Upper lobe of right lung (tissue), 1 donor: ENCODE measurements at places on chromosomes 5 and 9. TPM values are rescaled to one million over a fixed set of nuclear protein-coding genes. Genes with fewer than 3 reads are reported as not detected.
A peak's percentile ranks its signal among the peaks of the same experiment; 100 is the strongest.

The CKMT2 gene
- total RNA-seq = 3.0 TPM

GRCh38 chr5:82352146-82352791 is 74.1 kb upstream of the RPS23 start:
- no peak overlapping the region for H3K27ac ChIP-seq
- H3K27me3 ChIP-seq = no peaks in the 10 kb centered on the region
- H3K36me3 ChIP-seq = no peaks in the 10 kb centered on the region
- peaks cover 25% of the 10 kb centered on the region for H3K4me1 ChIP-seq

- no peaks in the 10 kb centered on the region for H3K36me3 ChIP-seq
- H3K4me1 ChIP-seq = no peaks in the 10 kb centered on the region
- DNase-seq = no peak
- no peaks in the 10 kb centered on the region for H3K27me3 ChIP-seq
- no peak overlapping the region for H3K4me3 ChIP-seq
These were observed 82.3 kb downstream of the ANXA1 start for GRCh38 chr9:73234008-73234360.

DNA sequence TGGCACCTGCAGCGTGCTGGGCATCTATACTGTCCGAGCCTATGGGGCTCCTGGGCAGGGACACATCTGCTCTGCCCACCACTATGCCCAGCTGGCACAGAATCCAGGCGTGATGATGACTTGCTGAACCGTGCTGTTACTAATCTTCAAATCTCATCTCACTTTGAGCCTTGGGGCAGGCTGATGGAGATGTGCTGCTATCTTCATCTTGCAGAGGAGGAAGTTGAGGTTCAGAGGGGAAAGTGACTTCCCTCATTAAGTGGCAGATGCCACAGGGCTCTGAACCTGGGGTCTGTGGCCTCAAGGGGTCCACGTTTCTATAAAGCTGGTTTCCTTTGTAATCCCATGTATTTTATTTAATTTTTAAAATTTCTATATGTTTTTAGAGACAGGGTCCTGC is 4.7 kb downstream of the SLC2A6 start:
- H3K36me3 ChIP-seq = no peaks in the 10 kb centered on the region
- peaks cover 14% of the 10 kb centered on the region for H3K4me1 ChIP-seq
- DNase-seq = no peak
- no peaks in the 10 kb centered on the region for H3K27me3 ChIP-seq

The WHRN gene
- total RNA-seq = 3.1 TPM

The JAK2 gene
- total RNA-seq = 24.4 TPM

The EIF4EBP3 gene
- 21.4 TPM for total RNA-seq

DNA sequence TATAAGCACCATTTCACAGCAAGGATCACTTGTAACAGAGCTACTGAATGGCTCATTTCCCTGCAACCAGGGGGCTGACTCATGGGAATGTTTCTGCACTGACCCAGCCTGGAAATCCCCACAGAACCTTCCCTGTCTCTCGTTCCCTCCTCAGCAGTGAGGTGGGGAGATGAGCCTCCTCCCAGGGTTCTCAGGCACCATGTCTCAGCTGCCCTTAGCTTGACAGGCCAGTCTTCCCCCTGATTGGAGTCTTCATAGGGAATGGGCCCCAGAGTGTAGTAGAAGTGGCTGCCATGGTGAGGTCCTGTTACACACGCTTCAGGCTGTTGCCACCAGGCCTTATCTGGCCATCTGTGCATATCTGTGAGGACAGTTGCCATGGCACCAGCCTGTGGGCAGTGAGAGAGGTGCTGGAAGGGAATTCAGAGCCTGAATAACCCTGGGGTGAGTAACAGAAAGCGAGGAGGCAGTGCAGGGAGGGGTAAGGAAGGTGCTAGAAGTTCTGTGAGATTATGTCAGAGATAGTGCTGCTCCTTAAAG is 324.4 kb downstream of the ENC1 start:
- no peaks in the 10 kb centered on the region for H3K36me3 ChIP-seq
- no peak overlapping the region for H3K4me3 ChIP-seq
- H3K4me1 ChIP-seq = no peaks in the 10 kb centered on the region
- H3K27me3 ChIP-seq = no peaks in the 10 kb centered on the region
- no peak overlapping the region for H3K27ac ChIP-seq

DNA sequence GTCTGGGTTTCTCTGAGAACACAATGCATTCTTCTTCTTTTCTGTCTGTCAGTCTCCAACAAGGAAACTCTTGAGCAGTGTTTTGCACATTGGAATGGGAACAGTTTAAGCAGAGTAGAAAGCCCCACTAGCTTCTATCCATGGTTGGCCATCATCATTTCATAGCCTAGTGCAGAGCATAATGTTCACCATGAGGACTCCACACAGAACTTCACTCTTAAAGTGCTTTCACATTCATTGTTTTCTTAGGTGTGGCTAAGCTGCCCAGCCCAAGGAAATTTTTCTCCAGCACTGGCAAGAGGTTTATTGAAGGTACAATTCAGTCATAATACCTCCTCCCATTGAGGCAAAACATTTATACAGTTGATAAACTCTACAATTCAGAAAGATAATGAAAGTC is 503.0 kb upstream of the CD180 start:
- no peak overlapping the region for H3K4me3 ChIP-seq
- peaks cover 8% of the 10 kb centered on the region for H3K4me1 ChIP-seq
- H3K36me3 ChIP-seq = no peaks in the 10 kb centered on the region
- H3K27ac ChIP-seq = no peak overlapping the region
- H3K27me3 ChIP-seq = no peaks in the 10 kb centered on the region
- no peak for DNase-seq

GRCh38 chr9:110980261-110980660 is 58.0 kb downstream of the LPAR1 start:
- no peak for DNase-seq
- no peak overlapping the region for H3K4me3 ChIP-seq

GRCh38 chr5:170306381-170306831 is 8.8 kb upstream of the LCP2 start:
- DNase-seq = no peak
- H3K27me3 ChIP-seq = no peaks in the 10 kb centered on the region
- no peaks in the 10 kb centered on the region for H3K36me3 ChIP-seq
- peaks cover 25% of the 10 kb centered on the region for H3K4me1 ChIP-seq
- no peak overlapping the region for H3K27ac ChIP-seq

GRCh38 chr5:89934069-89934468 is 475.5 kb downstream of the CETN3 start:
- H3K27me3 ChIP-seq = no peaks in the 10 kb centered on the region
- H3K4me1 ChIP-seq = no peaks in the 10 kb centered on the region
- no peak overlapping the region for H3K4me3 ChIP-seq
- H3K27ac ChIP-seq = no peak overlapping the region
- H3K36me3 ChIP-seq = no peaks in the 10 kb centered on the region
- DNase-seq = no peak

GRCh38 chr9:135482015-135482754 is 2.6 kb downstream of the PPP1R26 start:
- H3K27me3 ChIP-seq = no peaks in the 10 kb centered on the region
- H3K4me1 ChIP-seq = peaks cover 17% of the 10 kb centered on the region
- DNase-seq = no peak
- H3K36me3 ChIP-seq = peaks cover 31% of the 10 kb centered on the region
- H3K4me3 ChIP-seq = no peak overlapping the region

The PNPLA7 gene
- total RNA-seq = 13.7 TPM

GRCh38 chr9:2638871-2639673 is 17.5 kb downstream of the VLDLR start:
- no peaks in the 10 kb centered on the region for H3K27me3 ChIP-seq
- DNase-seq = no peak
- H3K4me1 ChIP-seq = no peaks in the 10 kb centered on the region
- no peak overlapping the region for H3K4me3 ChIP-seq
- peaks cover 15% of the 10 kb centered on the region for H3K36me3 ChIP-seq

The F2RL2 gene
- 1.2 TPM for total RNA-seq

GRCh38 chr5:15646371-15646770 is 146.4 kb downstream of the FBXL7 start:
- no peak overlapping the region for H3K4me3 ChIP-seq
- no peak overlapping the region for H3K27ac ChIP-seq
- H3K4me1 ChIP-seq = peaks cover 7% of the 10 kb centered on the region
- H3K36me3 ChIP-seq = no peaks in the 10 kb centered on the region

- no peaks in the 10 kb centered on the region for H3K4me1 ChIP-seq
- H3K27me3 ChIP-seq = no peaks in the 10 kb centered on the region
- no peak overlapping the region for H3K27ac ChIP-seq
- H3K4me3 ChIP-seq = no peak overlapping the region
These were observed 970.0 kb downstream of the MAT2B start for GRCh38 chr5:164475339-164475977.

The PAEP gene
- not detected for total RNA-seq

DNA sequence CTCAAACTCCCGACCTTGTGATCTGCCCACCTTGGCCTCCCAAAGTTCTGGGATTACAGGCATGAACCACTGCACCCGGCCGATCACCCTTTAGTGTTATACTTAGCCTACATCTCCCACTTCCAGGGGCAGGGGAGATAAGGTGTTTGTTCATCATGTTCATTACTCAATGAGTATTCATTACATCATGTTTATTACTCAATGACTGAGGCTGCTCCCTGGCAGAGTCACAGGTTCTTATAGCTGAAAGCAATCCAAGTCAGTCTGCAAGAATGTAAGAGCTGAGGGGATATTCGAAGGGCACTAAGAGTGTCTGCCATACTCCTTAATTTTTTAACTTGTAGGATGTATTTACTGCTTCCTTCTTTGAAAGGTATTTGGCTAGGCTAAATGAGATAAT is 214.2 kb downstream of the SPATA31D1 start:
- H3K27me3 ChIP-seq = no peaks in the 10 kb centered on the region
- H3K4me3 ChIP-seq = no peak overlapping the region
- no peak overlapping the region for H3K27ac ChIP-seq
- no peaks in the 10 kb centered on the region for H3K36me3 ChIP-seq

The GCNT4 gene
- 2.8 TPM for total RNA-seq

DNA sequence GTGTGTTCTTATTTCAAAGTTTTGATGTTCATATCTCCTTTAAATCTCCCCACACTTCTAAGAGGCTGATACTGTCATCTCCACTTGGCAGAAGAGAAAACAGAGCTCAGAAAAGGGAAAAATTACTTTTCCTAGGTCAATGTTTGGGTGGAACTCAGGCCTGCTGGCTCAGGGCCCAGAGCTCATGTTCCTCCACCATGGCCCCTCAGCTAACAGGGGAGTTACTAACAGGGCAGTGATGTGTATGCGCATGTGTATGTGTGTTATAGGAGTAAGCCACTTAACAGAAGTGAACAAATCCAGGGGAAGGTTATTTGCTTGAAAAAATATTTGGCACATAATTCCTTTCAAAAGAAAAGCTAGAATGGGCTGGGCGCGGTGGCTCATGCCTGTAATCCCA is 2.5 kb downstream of the C1QTNF2 start:
- no peak overlapping the region for H3K27ac ChIP-seq
- no peaks in the 10 kb centered on the region for H3K36me3 ChIP-seq
- no peak overlapping the region for H3K4me3 ChIP-seq
- H3K4me1 ChIP-seq = peaks cover 7% of the 10 kb centered on the region
- no peak for DNase-seq

DNA sequence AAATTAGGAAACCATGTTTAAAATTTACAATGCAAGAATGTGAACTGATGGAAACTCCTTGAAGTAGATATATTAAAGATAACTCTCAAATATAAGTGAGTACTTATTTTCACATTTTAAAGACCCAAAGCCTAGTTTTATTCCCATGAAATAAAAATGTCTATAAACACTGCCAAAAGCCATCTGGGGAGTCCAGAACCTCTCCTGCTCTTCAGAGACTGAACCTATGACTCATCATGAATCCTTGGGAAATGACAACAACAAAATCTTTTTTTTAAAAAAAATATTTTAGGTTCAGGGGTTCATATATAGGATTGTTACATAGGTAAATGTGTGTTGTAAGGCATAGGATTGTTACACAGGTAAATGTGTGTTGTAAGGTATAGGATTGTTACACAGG is 33.8 kb upstream of the FYB1 start:
- no peaks in the 10 kb centered on the region for H3K27me3 ChIP-seq
- no peaks in the 10 kb centered on the region for H3K36me3 ChIP-seq
- no peaks in the 10 kb centered on the region for H3K4me1 ChIP-seq
- no peak overlapping the region for H3K4me3 ChIP-seq
- DNase-seq = no peak

- no peaks in the 10 kb centered on the region for H3K36me3 ChIP-seq
- H3K4me3 ChIP-seq = no peak overlapping the region
- no peaks in the 10 kb centered on the region for H3K4me1 ChIP-seq
- H3K27ac ChIP-seq = no peak overlapping the region
- DNase-seq = no peak
- H3K27me3 ChIP-seq = no peaks in the 10 kb centered on the region
These were observed 235.1 kb upstream of the TUT7 start for GRCh38 chr9:86589273-86589672.

DNA sequence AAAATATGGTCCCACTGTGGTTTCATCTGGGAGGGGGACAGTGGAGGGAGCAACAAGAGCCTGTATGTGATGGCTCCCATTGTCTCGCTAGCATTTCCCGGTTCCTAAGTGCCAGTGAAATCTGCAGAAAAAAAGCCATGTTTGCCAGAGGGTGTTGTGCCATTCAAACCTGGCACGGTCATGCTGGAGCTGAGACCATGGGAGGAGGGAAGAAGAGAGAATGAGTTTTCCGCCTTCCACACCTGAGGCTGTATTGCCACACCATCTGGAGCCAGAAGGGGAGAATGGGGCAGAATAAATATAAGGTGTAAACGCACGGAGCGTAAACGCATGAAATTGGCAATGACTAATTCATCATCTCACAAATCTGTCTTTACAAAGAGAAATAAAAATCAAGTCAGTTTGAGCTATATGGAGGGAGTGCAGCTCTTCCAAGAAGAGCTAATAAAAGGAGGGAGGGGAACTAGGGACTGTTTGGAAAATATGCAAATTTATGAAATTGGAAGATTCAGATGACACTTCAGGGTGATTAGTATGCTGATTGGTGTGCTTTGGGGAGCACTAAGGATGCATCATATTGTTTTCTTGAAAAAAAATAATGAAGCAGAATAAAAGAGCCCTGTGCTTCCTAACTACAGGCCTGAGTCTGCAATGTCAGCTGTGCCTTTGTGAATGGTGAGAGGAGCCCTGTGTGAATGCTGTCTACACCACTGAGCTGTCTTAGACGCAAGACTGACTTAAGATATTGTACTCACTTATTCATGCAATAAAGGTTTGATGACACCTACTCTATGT is 237.9 kb downstream of the NSG2 start:
- H3K4me1 ChIP-seq = no peaks in the 10 kb centered on the region
- no peaks in the 10 kb centered on the region for H3K36me3 ChIP-seq
- DNase-seq = no peak
- peaks cover 5% of the 10 kb centered on the region for H3K27me3 ChIP-seq

DNA sequence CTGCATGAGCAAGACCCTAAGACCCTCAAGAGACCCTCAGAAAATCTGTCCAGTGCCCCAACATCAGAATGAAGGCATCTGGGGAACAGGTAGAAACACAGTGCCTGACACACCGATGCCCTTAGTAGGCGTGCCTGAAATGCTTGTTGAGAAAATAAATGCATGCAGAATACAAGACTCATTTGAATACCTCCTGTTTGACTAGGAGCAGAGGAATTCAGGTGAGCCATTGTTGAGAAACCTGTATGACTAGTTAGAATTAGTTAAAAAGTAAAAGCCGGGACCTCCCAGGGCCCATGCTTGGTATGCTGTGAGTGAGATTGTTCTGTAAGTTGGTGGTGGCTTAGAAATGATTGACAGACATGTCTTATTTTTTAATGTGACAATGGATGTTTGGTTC is 55.0 kb downstream of the WWC1 start:
- H3K4me3 ChIP-seq = no peak overlapping the region
- no peak for DNase-seq
- no peaks in the 10 kb centered on the region for H3K27me3 ChIP-seq
- H3K36me3 ChIP-seq = no peaks in the 10 kb centered on the region

- H3K4me3 ChIP-seq = peak overlapping the region; percentile 84
- no peaks in the 10 kb centered on the region for H3K36me3 ChIP-seq
- H3K27ac ChIP-seq = peak overlapping the region; percentile 86
These were observed 802 bp downstream of the SPIN1 start for GRCh38 chr9:88388886-88389605.

GRCh38 chr5:127076315-127077129 is 3.2 kb upstream of the C5orf63 start:
- H3K27me3 ChIP-seq = no peaks in the 10 kb centered on the region
- no peak overlapping the region for H3K4me3 ChIP-seq
- no peak overlapping the region for H3K27ac ChIP-seq
- no peaks in the 10 kb centered on the region for H3K36me3 ChIP-seq
